Suprapubic skin (tissue), 4 donors: ENCODE measurements at places on chromosomes 7 and 10.

GRCh38 chr7:31407178-31407676 lies 66.7 kb upstream of the NEUROD6 start:
- no peak for DNase-seq

DNA sequence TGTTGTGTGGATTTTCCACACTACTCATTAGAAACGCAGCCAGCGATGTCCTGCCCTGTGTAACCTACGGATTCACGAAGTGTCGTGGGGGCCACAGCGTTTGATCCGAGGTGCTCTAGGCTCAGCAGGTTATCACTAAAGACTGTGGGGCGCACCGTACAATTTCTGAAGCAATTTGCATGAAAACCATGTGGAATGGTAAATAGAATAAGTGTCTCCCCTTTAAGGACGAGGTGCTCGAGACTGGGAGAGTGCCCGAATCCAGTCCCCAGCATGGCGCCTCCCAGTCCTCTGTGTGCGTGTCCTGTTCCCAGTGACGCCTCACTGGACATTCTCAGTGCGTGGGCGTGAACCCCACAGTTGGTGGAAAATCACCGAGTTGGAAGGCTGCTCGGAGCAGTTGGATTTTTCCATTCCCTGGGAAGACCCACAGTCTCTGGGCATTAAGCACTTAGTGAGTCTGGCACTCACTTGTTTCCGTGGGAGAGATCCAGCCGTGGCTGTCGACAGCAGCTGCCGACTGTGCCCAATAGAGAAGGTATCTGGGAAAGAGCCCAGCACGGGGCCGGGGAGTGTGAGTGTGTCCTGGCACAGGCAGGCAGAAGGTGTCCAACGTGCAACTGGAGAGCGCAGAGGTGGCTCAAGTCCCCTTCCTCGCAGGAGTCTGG lies 37.0 kb downstream of the PFKP start:
- DNase-seq, result no peak

- DNase-seq, result no peak
Measured at GRCh38 chr10:100684688-100685235, 60.6 kb upstream of the PAX2 start.

DNA sequence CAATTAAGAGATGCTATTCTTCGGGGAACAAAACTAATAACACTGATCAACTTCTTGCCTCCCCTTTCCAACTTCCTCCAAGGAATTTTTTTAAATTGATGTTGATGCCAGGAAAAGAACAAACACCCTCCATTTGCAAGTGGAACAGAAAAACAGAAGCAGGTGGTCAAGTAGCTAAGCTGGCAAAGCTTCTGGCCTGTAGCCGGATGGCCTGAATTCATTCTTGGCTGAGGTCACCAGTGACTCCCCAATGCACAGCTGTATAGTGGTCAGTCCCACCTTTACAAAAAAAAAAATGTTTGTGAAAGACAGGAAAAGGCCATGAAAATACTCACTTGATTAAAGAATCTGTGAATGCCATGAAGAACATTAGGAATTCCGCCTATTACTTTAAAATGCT lies 39.1 kb downstream of the DOCK4 start:
- no peak for DNase-seq

GRCh38 chr7:29035044-29035740 lies 77.1 kb upstream of the TRIL start:
- no peak for DNase-seq

GRCh38 chr7:67608806-67609205 lies 612.2 kb downstream of the TYW1 start:
- no peak for DNase-seq

- DNase-seq, result no peak
Measured at GRCh38 chr10:27568196-27569175, 64.4 kb downstream of the RAB18 start.

DNA sequence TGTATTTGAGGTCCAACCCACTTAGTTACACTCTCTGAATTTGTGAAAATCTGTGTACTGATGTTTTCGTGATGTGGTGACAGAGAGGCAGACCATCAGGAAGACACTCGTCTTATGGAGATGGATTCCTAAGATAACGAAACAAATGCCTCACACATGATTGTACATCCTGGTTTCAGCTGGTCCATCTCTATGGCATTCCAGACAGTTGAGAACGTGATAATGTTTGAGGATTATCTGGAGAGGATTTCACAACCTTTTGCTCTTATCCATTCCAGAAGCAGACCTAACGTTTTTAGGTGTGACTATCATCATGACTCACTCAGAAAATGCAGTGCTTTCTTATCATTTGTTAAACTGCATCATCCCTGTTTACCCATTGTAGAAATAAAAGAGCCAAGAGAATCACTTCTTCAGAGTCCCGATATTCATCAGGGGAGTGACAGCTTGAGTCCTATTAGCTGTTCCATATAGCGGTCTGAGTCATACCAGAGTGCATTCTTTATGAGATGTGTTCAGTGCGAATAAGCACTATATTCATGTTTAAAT lies 74.5 kb downstream of the BMPER start:
- DNase-seq, result no peak

GRCh38 chr10:7210516-7210915 lies 200.3 kb downstream of the SFMBT2 start:
- DNase-seq, result no peak

DNA sequence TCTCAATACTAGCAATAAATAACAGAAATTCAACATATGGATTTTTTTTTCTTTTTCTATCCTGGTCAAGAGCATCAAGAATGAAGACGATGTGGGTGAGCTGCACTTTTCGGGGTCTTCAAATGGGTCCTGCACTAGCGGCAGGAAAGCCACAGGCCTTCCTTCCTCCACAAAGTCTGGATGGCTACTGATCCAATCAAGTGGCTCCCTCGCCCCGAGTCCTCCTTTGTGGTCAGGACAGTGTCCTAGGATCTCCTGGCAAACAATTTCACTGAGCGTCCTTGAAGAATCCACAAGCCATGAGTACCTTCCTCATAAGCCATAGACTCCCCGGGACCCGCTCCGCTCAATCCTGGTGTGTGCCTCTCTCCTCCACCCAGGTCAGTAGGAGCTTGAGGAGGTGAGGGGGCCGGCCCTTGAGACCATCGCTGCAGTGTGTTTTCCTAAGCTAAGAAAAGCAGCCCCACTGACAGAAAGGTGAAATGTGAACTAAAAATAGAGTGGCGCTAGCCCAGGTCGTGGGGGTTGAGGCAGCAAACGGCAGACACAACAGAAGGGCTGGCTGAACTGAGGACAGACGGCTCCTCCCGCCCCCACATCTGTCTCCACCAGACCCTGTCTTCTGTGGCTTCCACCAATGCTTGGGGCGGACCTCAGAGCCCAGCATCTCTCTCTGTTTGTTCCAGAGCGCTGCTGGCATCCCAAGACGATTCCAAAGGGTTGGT lies 202.3 kb downstream of the HERPUD2 start:
- DNase-seq, result no peak

DNA sequence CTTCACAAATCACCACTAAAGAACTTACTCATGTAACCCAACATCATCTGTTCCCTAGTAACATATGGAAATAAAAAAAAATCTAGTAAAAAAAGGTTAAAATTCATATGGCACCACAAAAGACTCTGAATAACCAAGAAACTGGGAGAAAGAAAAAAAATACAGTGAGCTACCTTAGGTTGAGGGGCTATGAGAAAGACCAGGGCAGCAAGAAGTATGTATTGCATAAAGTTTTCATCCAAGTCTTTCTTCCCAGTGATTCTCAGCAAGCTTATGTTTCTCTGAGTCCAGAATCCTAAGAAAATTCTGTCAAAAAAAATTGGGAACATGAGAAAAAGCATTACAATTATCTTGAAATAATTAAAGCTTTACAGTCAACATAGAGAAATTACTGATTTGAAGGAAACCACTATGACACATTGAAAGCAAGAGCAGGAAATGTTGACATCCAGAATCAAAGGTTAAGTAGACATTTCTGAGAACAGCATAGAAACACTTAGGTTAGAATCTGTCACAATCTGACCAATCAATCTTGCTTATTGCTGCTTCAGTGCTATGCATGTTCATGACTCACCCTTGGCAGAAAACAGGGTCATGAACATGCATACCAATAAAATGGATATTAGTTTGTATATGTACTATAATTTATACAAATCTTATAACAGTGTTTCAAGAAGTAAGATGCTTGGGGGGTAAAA lies 494.0 kb upstream of the POT1 start:
- no peak for DNase-seq

GRCh38 chr10:112286837-112287818 lies 3.9 kb downstream of the TECTB start:
- no peak for DNase-seq

DNA sequence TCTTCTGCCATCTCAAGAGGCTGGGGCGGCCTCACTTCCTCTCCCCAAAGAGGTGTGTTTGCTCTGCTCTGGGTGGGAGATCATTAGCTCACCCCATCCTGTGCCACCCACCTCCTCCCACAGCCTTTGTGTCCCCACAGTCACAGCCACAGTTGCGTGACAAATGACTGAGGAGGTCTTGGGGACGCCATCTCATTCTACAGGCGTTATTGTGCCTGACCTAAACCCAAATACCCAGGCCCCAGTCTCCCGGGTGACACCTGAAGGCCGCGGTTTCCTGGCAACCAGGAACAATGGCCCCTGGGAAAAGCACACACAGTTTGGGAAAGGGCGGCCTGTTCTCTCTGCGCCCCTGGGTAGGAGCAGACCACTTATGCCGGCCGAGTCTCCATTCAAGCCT lies 51.6 kb downstream of the SLIT1 start:
- no peak for DNase-seq

DNA sequence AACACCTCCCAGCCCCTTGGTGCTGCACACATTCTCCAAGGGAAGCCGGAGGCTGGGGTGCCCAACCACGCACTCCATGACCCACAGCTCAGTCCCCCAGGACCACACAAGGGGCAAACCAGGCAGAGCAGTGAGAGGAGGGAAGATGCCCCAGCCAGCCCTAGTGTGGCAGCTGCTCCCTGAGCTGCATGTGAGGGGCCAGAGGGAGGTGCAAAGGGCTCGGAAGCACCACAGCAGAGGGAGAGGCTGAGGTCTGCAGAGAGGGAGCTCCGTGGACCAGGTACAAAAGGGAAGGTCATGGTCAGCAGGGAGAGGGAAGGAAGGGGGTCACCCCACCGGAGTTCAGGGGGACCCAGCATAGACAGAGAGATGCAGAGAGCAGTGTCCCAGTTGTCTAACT lies 1.5 kb upstream of the CALML5 start:
- DNase-seq, result no peak

DNA sequence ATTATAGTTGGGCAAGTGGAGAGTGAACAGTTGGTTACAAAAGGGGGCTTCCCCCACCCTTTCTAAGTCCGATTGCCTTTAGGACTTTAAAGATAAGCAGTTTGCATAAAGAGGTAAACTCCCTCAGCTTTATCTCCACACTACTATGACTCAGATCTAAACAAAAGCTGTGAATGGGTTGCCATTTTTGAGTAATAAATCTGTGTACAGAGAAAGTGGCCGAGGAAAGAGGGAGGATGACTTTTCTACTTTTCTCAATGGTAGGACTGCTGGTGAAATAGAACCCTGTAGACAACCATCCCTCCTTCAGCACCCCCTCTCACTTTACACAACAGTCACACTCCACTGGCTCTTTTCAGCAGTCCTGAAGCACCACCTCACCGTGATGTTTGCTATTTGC lies 71.2 kb downstream of the DNMBP start:
- DNase-seq, result no peak

- DNase-seq, result no peak
Measured at GRCh38 chr10:70536196-70536861, 57.8 kb downstream of the PALD1 start.
